ENCODE measurements at places on chromosomes 3 and 15.
A peak's percentile ranks its signal among the peaks of the same experiment; 100 is the strongest.

- DNase-seq, result no peak
Observed at GRCh38 chr15:34684351-34684750, 70.4 kb downstream of the GJD2 start.

GRCh38 chr15:60425461-60425860, 27.7 kb upstream of the ANXA2 start:
- no peak for DNase-seq

DNA sequence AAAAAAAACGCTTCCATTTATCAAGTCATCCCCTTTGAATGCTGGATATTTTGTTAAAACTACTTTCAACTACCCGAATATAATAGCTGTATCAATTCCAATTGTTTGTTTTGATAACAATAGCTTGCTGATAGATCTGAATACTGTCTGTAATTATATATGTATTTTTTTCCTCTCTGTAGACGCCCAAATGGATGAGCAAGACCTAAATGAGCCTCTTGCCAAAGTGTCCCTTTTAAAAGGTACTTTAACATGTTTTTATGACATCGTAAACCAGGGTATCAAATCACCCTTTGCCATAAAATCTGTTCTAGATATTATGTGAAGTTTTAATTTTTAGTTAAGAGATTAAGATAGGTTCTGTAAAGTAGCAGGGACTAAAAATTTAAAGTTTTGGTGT, 111.5 kb upstream of the FLNB start:
- DNase-seq, result no peak

DNA sequence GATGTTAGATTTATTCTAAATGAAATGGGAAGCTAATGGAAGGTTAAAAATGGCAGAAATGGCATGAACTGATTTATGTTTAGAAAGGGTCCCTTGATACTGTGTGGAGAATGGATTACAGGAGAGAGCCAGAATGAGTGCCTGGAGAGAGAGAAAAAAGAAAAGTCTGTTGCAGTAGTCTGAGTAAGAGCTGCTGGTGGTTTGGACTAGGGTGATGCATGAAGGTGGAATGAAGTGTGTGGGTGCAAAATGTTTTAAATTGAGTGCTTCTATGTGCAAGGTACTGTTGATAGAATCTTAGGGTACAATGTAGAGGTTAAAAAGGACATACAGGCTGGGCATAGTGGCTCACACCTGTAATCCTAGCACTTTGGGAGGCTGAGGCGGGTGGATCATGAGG, 11.4 kb upstream of the MGA start:
- DNase-seq, result no peak

- no peak for DNase-seq
Observed at GRCh38 chr3:46609212-46609721, 3.1 kb upstream of the FAM240A start.

- no peak for DNase-seq
Observed at GRCh38 chr3:39463269-39463668, 4.2 kb upstream of the MOBP start.

DNA sequence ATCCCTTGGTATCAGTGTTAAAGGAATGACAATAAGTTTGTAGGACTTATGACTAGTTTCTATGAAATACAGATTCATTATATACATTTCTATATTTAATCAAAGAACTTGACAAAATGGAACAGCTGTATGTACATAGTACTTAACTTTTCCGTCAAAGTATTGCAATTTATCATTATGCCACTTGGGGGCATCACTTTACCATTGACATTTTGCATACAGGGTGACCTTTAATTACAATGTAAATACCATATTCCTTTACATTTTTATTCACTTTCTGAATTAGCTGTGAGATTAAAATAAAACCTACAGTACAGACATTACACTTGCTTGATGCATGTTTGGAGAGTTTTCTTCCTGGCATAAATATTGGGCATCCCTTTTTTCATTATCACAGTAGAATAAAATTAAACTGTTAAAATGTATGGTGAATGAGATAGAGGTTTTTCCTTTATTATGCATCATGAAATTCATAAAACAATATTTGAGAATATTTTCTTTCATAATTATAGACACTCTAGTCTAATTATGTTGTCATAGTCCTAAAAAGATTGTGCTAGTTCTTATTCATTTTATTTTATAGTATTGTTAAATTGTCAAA, 6.9 kb downstream of the NEK11 start:
- DNase-seq, result peak; percentile 62

GRCh38 chr3:175777495-175777894, 918.4 kb downstream of the NAALADL2 start:
- no peak for DNase-seq

GRCh38 chr3:195714380-195715011, 6.3 kb upstream of the MUC20 start:
- DNase-seq, result no peak

- DNase-seq, result peak; percentile 46
Observed at GRCh38 chr3:105868431-105868741, 426 bp downstream of the CBLB start.

DNA sequence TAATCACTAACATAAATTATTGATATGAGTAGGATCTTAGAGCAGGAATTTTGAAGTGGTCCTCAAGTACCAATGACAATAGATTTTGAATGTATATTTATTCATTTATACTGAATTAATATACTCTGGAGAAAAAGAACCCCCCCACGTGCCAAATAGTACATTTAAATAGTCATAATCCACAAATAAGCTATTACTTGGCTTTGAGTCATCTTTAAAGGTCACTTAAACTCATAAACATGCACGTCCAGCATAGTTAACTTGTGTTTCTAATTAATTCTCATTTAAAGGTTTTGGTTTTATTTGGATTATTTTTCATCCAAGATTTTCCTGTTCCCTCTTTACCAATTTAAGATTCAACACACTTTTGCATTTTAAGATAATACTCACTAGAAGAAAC, 35.1 kb downstream of the FGF7 start:
- DNase-seq, result no peak

GRCh38 chr15:98568382-98569017, 79.8 kb upstream of the IGF1R start:
- no peak for DNase-seq

- DNase-seq, result no peak
Observed at GRCh38 chr15:82132742-82133141, 86.9 kb upstream of the MEX3B start.

DNA sequence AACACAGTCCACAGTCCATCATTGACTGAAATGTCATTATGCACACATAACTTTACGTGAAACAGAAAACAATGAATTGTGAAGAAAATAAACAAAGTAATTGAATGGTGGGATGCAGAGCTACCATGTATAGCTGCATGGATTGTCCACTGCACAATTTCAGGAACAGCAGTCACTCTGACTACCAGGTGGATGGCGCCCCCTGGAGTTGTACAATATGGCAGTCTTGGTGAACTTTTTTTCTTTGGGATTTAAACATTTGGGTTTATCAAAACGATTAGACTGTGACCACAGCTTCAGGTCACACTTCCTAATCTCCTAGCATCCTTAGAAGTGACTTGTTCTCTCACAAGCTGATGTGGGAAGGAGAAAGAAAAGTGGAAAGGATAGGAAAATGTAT, 48.9 kb upstream of the TCF12 start:
- DNase-seq, result peak; percentile 52

- no peak for DNase-seq
Observed at GRCh38 chr3:33941804-33942203, 143.4 kb downstream of the PDCD6IP start.

- DNase-seq, result no peak
Observed at GRCh38 chr3:12486916-12487315, 2.6 kb downstream of the TSEN2 start.

DNA sequence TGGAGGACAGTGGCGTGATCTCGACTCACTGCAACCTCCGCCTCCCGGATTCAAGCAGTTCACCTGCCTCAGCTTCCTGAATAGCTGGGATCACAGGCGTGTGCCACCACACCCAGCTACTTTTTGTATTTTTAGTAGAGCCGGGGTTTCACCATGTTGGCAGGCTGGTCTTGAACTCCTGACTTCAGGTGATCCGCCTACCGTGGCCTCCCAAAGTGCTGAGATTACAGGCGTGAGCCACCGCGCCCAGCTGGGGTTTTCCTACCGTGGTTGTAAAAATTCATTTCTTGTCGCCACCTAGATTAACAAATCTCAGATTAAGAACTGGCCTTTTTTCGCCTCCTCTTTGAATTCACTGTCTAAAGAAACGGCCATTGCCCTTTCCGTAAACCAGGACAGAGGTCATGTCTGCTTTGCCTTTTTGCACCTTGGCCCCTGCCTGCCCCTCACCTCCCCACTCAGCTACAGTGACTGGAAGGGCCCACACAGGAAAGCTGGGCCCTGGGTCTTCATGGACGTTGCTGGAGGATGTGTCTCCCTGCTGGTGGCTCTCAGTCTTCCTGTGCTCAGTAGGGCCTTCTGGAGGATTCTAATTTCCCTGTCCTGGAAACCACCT, 17.2 kb downstream of the ZNF710 start:
- no peak for DNase-seq

- DNase-seq, result no peak
Observed at GRCh38 chr3:118801899-118802298, 232.7 kb downstream of the IGSF11 start.

- DNase-seq, result peak; percentile 91
Observed at GRCh38 chr15:72179950-72180581, 17.5 kb downstream of the GRAMD2A start.

GRCh38 chr3:190655933-190656332, 142.0 kb downstream of the IL1RAP start:
- peak; percentile 3 for DNase-seq

DNA sequence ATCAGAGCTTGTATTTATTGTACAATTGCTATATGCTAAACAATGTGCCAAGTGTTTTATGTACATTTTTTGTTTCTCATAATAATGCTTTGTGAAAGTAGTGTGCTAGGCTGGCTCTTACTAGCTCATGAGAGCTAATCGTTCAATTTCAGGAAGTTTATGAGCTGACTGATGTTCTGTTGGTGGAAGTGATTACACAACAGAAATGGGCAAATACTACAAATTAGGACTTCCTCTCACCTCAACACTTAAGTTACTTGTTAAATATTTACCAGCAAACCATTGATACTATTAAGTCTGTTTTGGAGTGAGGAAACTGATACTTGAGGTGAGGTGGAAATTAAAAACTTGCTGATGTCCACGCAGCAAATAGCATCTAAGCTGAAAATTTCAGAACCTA, 32.3 kb downstream of the SLC9C1 start:
- DNase-seq, result no peak

- peak; percentile 88 for DNase-seq
Observed at GRCh38 chr3:183233966-183234365, 19.1 kb upstream of the B3GNT5 start.

GRCh38 chr3:185792955-185793354, 31.9 kb downstream of the IGF2BP2 start:
- no peak for DNase-seq

- no peak for DNase-seq
Observed at GRCh38 chr15:33074942-33075341, 119.6 kb downstream of the FMN1 start.

- no peak for DNase-seq
Observed at GRCh38 chr3:132443421-132443820, 26.1 kb downstream of the DNAJC13 start.

DNA sequence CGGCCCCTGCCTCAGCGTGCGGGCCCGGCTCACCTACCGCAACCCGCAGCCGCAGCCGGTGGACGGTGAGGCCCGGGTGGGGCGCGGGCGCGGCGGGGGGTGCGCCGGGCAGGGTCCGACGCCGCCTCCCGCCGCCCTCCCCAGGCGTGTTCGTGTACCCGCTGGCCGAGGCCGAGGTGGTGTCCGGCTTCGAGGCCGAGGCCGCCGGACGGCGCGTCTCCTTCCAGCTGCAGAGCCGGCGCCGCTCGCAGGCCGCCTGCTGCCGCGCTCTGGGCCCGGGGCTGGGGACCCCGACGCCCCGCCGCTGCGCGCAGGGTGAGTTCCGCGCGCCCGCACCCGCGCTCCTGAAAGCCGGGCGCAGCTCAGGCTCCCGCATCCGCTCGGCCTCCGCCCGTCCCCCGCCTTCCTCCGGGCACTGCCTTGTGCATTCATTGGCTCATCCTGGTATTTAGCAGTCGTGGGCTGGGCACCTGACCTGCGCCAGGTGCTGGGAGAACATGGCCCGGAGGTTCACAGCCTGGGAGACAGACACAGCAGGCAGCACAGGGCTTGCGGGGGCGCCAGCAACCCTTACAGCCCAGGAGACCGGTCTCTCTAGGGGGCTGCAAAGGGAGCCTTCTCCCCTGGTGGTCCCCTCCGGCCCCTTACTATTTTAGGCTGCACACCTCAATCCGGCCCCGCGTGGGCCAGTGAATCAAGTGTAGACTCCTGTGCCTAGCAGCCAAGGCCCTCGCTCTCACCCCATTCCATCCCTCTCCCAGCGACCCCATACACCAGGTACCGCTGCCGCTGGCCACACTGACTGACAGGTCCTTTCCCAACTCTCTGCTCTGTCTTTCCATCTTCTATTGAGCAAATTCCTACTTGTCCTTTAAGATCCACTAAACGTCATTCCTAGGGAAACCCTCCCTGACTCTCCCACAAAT, 1.5 kb downstream of the VWA5B2 start:
- no peak for DNase-seq

- DNase-seq, result no peak
Observed at GRCh38 chr3:51591231-51591630, 52.7 kb downstream of the RAD54L2 start.

GRCh38 chr3:117628823-117629291, 919.3 kb downstream of the TUSC7 start:
- DNase-seq, result peak; percentile 56

All from pons (tissue), 1 donor.